ENCODE measurements at places on chromosomes 13 and 19.

GRCh38 chr19:46892252-46893179 is 31.7 kb downstream of the ARHGAP35 start:
- no peak for DNase-seq

GRCh38 chr19:15115080-15115479 is 7.9 kb downstream of the SYDE1 start:
- DNase-seq = no peak

GRCh38 chr13:101959016-101959415 is 442.8 kb downstream of the FGF14 start:
- DNase-seq = no peak

GRCh38 chr19:17751103-17751911 is at the start of gene FCHO1:
Gene FCHO1 (plus strand): TSS chr19:17751477. CDS start chr19:17755165, 3,688 bp downstream.
- DNase-seq = peak; percentile 87

DNA sequence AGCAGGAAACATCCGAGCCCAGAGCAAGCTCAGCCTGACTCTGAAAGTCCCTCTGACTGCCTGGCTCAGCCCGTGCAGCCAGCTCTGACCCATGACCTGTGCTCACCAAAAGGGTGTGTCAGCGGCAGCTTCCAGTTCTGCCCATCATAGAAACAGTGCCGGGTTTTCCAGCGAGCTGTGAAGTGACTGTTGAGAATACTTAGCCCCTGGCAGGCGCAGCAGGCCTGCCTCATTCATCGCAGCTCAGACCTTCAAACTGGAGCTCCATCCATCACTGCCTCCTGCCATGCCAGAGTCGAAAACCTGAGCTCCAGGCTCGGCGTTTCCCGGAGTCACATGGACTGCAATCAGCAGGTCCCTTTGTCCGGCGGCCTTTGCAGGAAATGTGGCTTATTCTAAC is 16.3 kb upstream of the GSX1 start:
- no peak for DNase-seq

GRCh38 chr13:97384371-97384770 is 49.6 kb upstream of the RAP2A start:
- DNase-seq = no peak

DNA sequence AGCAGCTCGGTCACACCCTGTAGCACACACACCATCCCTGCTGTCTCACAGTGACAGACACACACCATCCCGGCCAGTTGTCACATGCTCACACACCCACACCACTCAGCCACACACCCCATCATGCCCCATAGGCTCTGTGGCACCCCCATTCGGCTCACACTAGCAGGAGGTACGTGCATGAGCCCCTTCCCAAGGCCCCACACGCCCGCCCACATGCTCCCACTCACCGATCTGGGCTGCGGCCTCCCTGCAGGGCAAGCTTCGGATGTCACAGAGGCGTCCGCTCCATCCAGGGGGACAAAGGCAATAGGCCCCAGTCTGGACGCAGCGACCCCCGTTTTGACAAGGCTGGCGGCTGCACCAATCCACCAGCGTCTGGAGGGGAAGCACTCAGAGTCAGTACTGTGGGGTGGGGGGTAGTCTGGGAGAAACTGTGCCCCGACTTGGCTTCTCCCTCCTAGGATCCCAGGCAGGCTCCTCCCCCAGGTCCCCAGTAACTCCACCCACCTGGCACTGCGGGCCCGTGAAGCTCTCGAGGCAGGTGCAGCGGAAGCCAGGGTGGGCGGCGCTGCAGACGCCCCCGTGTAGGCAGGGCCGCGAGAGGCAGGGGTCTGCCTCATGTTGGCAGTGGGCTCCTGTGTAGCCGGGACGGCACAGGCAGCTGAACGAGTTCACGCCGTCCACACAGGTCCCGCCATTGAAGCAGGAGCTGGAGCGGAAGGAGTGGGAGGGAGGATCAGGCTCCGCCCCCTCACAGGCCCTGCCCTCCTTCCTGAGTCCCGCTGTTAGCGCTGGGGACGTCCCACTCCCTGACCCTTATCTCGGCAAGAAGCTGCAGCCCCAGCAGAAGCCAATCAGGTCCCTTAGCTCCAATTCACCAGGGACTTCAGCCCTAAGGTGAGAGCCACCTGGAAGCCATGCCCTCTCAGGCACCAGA is 20.1 kb downstream of the NOTCH3 start:
- DNase-seq = no peak

GRCh38 chr13:52673465-52673864 is 20.8 kb downstream of the SUGT1 start:
- DNase-seq = no peak

DNA sequence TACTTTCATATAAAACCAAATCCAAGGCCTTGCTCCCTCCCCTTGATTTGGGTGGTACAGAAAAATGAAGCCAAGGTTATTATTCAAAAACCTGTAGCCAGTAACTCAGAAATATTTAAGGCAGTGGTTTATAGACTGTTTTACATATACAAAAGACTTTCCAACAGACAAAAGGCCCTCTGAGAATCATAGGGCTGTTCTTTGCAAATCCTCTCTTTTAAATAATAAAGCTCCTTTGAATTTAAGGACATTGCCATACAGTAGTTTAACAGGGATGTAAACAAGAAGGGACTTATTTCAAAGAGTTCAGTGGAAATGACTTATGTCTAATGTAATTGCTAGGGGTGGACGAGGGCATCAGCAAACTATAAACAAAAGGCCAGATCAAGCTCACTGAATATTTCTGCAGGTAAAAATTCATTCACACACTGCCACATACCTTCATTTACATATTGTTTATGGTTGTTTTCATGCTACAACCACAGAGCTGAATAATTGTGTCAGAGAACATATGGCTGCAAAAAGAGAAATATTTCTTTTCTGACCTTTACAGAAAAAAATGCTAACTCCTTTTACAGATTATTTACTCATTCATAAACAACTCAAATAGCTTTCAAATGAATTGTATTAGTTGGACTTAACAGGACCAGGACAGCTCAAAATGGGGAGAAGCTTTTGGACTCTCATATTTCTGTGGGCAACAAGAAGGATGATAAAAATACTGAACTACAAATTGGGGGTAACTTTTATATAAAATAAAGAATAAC is 665.6 kb downstream of the SLITRK1 start:
- DNase-seq = no peak

DNA sequence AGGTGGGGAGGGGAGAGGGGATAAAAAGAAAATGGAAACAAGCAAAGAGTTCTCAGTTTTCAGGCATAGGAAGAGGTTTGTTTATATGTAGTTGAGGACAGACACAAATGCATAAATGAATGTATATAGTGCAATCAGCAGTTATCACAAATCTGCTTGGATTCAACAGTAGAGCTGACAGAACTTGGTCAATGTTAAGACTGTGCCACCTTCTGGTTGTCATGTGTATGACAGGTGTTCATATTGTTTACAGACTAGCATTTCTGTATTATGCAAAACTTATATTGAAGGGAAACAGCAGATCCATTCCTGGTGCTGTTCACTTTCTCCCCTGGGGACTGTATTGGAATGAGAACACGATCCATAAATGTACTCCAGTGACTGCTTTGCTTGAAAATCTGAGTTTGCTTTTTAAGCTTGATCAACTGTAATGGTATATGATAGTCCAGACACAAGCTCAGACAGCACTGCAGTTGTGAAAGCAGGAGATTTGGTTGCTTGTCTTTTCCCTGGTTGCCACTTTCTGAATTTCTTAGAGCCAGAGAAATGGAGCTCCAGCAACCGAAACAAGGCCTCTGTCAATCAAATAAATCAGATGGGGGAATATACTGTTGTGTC is 319.5 kb upstream of the OBI1 start:
- peak; percentile 39 for DNase-seq

- DNase-seq = no peak
These were observed 1318.9 kb downstream of the OLFM4 start for GRCh38 chr13:54347531-54347930.

GRCh38 chr13:113785051-113786010 is 26.3 kb downstream of the TMEM255B start:
- no peak for DNase-seq

- peak; percentile 96 for DNase-seq
These were observed 1.3 kb upstream of the PPAN start for GRCh38 chr19:10104665-10105508.

DNA sequence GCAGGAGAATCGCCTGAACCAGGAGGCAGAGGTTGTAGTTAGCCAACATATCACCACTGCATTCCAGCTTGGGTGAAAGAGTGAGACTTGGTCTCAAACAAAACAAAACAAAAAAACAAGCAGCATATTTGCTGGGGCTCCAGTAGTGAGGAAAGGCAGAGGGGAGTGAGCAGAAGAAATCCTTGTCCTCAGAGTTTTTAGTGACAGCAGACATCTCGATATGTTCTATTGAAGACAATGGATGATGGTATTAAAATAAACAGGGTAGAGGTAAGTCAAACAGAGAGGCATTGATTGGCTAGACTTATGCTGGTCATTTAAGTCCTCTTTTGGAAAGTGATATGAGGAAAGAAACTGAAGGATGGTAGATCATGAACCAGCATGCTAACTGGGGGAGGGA is 19.0 kb downstream of the NLRP7 start:
- DNase-seq = no peak

DNA sequence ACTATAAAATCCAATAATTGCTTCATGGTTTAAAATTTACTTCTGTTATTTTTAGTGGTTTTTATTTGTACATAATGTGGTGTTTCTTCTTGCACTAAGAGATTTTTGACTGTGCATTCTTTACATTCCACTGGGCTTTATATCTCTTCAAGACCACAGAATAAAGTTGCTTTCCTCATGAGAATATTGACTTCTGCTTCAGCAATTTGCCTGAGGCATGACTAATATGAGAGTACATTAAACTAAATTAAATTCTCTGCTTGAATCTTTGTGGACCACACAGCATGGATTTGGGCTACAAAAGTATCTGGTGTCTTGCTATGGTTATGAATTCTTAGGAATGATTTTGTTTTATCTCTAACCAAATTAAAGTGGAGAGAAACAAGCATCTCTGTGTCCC is 1463.4 kb upstream of the PCDH20 start:
- DNase-seq = no peak

DNA sequence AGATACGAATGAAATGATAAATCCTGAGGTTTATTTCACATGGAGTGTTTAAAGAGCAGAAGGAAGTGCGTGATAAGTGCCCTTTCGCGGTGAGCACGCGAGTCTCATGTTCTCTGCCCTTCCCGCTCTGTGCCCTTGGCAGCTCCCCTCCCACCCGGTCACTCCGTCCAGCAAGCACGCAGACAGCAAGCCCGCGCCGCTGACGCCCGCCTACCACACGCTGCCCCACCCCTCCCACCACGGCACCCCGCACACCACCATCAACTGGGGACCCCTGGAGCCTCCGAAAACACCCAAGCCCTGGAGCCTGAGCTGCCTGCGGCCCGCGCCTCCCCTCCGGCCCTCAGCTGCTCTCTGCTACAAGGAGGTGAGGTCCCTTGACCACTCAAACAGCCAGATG is 37.4 kb upstream of the TEX29 start:
- DNase-seq = no peak

DNA sequence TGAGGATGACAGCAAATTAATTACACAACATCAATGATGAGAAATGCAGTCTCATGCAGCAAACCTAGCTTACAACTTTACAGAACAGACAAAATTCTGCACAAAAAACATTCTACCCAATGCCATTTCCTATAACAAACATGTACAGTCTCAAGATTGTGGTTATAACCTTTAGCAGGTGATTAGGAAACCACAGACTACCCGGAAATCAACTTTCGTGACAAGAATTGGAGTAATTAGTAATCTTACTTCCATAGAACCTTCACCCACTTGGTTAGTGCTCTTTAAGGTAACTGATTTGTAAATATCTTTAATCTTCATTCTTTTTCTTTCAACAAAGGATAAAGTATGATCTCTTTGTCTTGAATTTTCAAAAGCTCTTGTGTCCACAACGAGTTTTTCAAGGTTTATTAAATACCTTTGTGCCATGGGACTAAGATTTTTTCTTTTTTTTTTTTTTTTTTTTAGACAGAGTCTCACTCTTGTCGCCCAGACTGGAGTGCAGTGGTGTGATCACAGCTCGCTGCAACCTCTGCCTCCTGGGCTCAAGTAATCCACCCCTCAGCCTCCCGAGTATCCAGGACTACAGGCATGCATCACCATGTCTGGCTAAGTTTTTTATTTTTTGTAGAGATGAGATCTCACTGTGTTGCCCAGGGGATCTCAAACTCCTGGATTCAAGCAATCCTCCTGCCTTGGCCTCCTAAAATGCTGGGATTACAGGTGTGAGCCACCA is 78.8 kb downstream of the MAP4K1 start:
- DNase-seq = peak; percentile 94

GRCh38 chr19:5354403-5354802 is 13.8 kb upstream of the PTPRS start:
- DNase-seq = no peak

DNA sequence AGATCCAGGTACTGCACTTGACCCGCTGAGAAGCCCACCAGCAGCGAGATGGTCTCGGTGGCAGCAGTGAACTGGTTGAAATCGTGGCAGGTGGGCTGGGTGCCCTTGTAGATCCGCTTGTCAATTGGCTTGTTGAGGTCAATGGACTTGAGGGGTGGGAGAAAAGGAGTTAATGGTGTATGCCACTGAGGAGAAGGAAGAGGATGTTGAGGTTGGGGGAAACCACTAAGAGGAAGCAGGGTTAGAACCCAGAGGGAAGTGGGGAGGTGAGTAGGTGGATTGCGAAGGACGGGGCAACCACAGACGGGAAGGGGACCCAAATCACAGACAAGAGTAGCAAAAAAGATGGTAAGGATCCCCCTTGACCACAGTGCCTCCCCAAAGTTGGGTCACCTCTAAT is 1.7 kb downstream of the DMWD start:
- peak; percentile 48 for DNase-seq

DNA sequence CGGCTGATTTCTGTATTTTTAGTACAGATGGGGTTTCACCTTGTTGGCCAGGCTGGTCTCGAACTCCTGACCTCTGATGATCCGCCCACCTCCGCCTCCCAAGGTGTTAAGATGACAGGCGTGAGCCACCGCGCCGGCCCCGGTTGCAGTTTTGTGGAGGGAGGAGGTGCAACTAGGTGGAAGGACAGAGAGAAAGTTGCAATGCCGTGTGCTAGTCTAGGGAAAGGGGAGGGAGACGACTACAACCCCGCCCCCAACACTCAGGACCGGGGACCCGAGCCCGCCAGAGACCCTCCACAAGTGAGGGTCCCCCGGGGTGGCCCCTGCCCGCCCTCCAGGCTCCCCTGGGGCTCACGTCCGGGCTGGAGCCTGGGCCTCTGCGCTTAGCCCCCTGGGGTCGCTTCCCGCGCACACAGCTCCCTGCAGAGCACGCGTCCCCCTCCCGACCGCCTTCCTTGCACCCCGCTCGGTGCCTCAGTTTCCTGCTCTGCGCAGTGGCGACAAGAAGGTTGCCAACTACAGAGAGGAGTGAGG is 1.2 kb upstream of the ARID3A start:
- no peak for DNase-seq

GRCh38 chr13:60324131-60324530 is 72.9 kb upstream of the TDRD3 start:
- DNase-seq = no peak

All from CD4-positive, alpha-beta T cell treated with Interleukin-4 for 4 hours (primary cell).